ENCODE measurements at places on chromosomes 3 and 15.
A peak's percentile ranks its signal among the peaks of the same experiment; 100 is the strongest.

GRCh38 chr3:60303160-60303559 is 948.1 kb downstream of the FHIT start:
- no peak for DNase-seq

DNA sequence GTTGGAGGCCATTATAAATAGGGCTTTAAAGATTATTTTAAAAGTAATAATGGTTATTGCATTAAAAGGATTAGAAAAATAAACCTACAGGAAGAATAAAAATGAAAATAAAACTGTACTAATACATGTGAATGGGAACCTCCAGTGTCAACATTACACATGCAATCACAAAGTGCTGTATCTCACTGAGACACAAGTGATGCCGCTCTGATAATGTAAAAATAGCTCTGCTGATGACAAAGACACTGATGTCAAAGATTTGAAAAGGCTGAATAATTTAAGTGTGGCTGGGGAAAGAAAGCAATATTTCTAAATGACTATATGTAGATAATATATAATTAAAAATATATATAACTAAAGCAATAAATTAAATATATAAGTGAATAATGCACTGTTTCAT is 129.1 kb upstream of the RAP2B start:
- no peak for DNase-seq

- no peak for DNase-seq
Measured at GRCh38 chr3:37856381-37856780, 5.3 kb upstream of the CTDSPL start.

DNA sequence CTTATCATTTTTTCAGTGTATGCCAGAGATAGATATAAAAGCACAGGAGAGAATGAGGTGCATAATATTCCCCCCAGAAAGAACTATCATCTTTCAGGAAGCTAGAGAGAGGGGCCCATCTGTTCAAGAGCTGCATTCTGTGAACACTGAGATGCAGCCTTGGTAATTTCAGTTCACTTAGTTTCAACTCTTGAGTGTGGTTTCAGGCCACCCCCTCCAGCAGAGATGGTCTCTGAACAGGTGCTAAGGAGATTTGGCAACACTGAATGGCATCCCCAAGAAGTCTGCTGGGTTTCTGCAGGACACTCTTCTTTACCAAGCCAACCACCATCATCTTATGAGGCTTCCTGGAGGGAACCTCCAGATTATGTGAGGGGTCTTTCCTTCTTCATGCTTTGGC is 30.4 kb upstream of the LIMD1 start:
- DNase-seq = no peak

- DNase-seq = no peak
Measured at GRCh38 chr3:966341-966740, 126.5 kb upstream of the CNTN6 start.

DNA sequence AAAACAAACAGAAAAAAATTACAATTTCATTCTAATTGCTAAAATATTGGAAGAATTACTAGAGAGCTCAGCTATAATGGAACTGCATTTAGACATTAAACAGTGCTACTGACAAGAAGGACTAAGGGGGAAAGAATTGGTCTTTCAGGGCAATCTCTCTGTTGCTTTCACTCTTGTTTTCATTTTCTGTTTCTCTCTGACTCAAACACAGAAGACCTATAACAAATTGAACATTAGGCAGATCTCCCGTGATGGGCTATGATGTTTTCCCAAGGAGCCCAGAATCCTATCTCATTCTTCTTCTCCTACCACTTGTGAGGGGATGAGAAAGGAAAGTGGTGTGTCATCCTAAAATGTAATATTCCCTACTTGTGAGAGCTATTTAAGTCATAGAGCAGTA is 358.0 kb upstream of the TGFBR2 start:
- no peak for DNase-seq

GRCh38 chr3:196603683-196604082 is 35.2 kb downstream of the FBXO45 start:
- no peak for DNase-seq

GRCh38 chr3:65960087-65960486 is 78.6 kb downstream of the MAGI1 start:
- no peak for DNase-seq

DNA sequence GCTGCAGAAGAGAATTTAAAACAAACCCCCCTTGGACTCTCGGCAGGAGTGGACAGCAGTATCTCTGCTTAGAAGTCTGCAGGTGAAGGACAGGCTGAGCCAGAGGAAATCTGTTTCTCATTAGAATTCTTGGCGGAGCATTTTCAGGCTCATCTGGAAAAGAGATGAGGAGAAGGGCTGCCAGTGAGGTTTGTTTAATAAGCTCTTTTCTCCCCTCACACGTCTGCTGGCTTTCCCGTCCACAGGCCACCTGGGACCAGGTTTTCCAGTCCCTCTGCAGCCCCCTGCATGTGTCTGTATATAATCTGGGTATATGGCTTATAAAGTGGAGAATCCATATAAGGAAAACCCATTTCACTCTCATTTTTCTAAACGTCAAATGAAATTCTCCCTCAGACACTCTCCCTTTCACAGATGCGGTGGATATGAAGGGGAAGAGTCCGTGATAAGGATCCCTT is 155.4 kb upstream of the TPM1 start:
- no peak for DNase-seq

- no peak for DNase-seq
Measured at GRCh38 chr15:62603742-62604141, 438.7 kb upstream of the C2CD4B start.

DNA sequence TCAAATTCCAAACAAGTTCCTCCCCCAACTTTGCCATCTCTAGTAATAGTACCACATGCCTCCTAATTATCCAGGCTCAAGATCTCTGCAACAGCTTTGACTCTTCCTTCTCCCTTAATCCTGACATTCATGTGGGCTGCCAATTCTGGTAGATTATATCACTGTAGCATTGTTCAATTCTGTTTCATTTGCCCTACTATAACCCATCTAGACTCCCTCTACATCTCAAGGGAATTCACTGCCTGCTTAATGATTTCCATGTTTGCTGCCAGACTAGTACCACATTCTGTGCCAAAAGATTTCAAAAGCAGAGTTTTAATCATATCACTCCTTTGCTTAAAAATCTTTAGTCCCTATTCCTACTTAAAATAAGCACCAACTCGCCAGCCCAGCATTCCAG is 34.6 kb upstream of the PPIB start:
- no peak for DNase-seq

GRCh38 chr3:32901005-32901932 is 50.2 kb upstream of the CCR4 start:
- no peak for DNase-seq

DNA sequence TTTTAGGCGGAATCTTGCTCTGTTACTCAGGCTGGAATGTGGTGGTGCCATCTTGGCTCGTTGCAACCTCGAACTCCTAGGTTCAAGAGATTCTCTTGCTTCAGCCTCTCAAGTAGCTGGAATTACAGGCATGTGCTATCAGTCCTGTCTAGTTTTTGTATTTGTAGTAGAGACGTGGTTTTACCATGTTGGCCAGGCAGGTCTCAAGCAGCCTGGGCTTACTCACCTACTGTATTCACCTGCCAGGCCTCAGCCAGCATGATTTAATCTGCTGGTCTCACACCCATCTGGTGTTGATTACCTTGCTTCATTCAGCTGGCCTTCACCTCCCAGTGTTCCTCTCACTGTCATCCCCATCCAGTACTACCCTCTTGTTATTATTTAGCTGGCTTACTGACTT is 102.0 kb downstream of the IL12A start:
- no peak for DNase-seq

GRCh38 chr15:99142562-99142961 is 37.7 kb downstream of the SYNM start:
- no peak for DNase-seq

DNA sequence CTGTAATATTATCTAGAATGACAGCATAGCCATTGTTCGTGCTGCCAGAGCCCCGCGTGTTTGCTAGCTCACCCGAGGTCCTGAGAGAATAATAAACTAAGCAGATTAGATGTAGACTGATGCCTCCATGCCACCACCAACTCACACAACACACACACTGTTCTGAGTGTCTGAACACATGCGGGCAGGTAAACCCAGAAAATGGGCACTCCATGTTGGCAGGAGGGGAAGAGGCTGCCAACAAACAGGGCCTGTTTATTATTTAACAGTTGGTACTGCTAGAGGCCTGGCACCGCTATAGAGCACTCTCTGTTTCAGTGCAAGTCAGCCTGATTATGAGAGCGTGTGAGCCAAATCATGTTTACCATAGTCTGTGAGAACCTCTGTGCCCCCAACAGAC is 299.0 kb downstream of the ZBTB20 start:
- DNase-seq = no peak

- peak; percentile 9 for DNase-seq
Measured at GRCh38 chr3:27659279-27660021, 62.7 kb downstream of the EOMES start.

GRCh38 chr3:168707900-168708299 is 612.2 kb upstream of the GOLIM4 start:
- DNase-seq = no peak

DNA sequence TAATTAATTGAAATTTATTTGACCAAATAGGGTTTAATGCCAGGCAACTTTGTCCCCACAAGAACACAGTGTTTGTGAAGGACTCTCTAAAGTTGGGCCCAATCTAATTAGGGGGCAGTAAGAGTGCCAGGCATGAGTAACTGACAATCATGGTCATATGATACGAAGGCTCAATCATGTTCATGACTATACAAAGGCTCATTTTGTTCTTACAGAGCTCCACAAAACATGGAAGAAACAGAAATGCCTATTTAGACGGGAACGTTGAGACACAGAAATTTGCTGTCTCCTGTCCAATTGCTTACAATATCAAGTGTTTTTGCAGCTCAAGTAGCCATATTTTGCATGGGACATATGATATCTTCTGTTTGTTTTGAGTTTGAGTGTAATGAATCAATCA is 391.1 kb downstream of the SI start:
- no peak for DNase-seq
